ENCODE measurements at places on chromosomes 7 and 10.

GRCh38 chr10:47179291-47179647 lies 120.7 kb upstream of the GDF10 start:
- DNase-seq: no peak

- no peak for DNase-seq
Observed at GRCh38 chr7:103766660-103767059, 222.8 kb downstream of the RELN start.

- no peak for DNase-seq
Observed at GRCh38 chr7:146319629-146320028, 203.0 kb downstream of the CNTNAP2 start.

DNA sequence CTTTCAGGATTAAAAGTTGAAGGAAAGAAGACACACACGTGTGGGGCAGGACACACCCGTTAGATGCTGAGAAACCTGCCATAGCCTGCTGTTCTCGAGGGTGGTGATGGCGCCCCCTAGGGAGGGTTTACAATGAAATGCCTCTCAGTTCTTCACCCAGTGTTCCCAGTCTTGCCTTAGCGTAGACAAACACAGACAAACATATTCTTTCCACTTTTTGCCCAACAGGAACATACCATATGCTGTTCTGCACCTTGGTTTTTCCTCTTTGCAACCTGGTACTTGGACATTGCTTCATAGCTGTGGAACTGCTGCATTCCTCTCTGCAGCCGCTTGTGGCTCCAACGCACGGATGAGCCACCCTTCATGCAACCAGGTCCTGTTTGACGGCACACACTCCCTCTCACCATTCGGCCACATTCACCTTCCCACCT lies 23.3 kb upstream of the HSPA12A start:
- no peak for DNase-seq

GRCh38 chr10:77899690-77900089 lies 26.9 kb downstream of the DLG5 start:
- no peak for DNase-seq

DNA sequence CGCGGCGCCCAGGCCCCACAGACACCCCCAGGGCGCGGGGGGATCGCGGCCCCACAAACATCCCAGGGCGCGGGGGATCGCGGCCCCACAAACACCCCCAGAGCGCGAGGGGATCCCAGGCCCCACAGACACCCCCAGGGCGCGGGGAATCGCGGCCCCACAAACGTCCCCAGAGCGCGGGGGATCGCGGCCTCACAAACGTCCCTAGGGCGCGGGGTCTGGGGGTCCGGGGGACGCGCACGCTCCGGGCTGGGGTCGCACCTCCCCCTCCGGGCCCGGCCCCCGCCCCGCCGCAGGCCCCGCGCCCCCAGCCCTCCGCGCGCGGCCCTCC lies 382 bp downstream of the DIP2C start:
- DNase-seq: no peak

Data from stimulated activated CD8-positive, alpha-beta memory T cell treated with anti-CD3 and anti-CD28 coated beads, Interleukin-15, amount 100 ng/mL, for 48 hours (primary cell).